Stimulated activated CD8-positive, alpha-beta memory T cell treated with anti-CD3 and anti-CD28 coated beads, Interleukin-15, amount 100 ng/mL, for 4 hours (primary cell): ENCODE measurements at places on chromosomes 12 and 14.
A peak's percentile ranks its signal among the peaks of the same experiment; 100 is the strongest.

DNA sequence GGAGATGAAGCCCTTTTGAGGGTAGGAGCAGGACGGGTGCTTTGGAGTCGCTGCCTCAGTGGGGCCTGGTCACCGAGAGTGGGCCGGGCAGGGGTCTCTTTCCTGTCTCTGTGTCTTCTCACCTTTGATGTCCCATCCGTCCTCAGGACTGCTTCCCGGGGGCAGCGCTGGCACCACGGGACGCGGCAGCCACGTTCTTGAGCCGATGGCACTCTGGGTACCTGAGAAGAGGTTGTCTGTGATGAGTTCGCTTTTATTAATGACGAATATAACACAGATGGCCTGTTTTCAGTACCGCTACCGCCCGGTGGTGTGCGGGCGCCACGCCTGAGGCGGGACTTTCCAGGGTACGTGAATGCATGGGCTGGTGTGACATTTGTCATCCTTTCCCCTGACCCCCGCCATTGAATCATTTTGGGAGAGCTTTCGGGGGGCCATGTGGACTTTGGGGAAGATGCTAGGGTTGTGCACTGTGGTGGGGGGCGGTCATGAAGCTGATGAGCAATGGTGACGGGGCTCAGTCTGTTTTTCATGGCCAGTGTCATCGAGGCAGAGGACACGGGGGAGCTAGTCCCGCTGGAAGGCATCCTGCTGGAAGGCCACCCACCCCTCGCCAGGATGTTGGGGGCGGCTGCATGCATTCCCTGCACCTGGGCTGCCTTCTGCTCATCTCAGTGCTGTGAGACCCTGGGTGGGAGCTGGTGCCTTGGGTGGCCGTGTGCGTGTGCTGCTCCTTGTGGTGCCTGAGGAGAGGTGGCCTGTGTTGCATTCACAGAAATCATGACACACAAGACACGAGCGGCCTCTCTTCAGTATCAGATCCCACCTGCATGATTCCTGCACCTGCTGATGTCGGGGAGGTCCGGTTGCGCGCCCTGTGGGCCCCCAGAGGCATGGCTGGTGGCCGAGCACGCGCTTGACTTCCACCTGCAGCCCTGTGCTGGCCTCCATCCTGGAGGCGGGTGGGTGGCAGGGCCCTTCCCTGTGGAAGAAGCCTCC is 162.5 kb upstream of the RTL1 start:
- DNase-seq: no peak

GRCh38 chr14:77302926-77303325 is 17.8 kb downstream of the POMT2 start:
- no peak for DNase-seq

- DNase-seq: no peak
These were observed 12.1 kb upstream of the MSRB3 start for GRCh38 chr12:65266408-65266807.

DNA sequence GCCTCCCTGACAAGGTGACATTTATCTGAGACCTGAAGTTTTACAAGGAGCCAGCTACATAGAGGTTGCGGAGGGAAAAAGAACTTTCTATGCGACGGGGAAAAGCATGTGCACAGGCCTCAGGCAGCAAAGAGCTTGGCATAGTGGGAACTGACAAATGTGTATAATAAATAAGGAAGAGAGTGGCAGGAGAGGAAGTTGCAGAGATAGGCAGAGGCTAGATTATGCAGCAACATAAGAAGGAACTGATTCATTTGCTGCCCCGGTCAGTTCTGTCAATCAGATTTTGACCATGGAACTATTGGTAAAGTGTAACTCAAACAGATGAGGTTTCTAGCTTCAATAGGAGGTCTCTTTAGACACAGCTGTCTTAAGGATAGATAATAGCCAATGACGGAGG is 33.7 kb upstream of the RIC8B start:
- DNase-seq: no peak

GRCh38 chr12:111276146-111276545 is 92.7 kb downstream of the PHETA1 start:
- no peak for DNase-seq

- no peak for DNase-seq
These were observed 22.2 kb upstream of the ABCD4 start for GRCh38 chr14:74324931-74325361.

- DNase-seq: no peak
These were observed 323.8 kb downstream of the RAD51B start for GRCh38 chr14:68143341-68143841.

DNA sequence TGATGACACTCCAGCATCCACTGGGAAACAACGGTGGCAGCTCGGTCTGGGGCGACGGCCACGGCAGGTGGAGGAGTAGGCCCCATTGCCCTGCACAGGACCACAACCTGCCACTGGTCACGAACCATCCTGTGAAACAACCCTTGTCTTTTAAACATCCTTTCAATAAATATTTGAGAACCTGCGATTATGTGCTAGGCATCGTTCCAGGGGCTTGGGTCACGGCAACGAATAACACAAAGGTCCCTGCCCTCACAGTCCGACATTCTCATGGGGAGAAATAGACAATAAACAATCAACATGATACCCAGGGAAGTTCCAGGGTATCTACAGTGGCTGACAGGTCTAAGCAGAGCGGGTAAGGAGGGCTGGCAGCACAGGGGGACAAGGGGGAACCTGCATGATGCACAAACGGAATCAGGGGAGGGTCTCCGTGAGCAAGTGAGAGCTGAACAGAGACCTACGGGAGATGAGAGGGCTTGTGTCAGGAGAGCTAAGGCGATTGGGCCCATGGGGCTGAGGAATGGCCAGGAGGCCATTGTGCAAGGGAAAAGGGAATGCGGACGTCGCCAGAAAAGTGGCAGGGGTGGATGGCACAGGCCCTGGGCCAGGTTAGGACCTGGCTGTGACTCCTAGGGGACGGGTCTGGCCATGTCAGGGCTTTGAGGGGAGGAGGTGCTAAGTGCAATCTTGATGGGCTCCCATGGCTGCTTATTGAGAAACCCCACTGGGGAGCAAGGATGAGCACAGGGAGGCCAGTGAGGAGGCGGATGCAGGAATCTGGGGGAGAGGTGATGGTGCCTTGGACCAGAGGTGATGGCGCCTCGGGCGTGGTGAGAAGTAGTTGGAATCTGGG is 9.7 kb downstream of the SCARB1 start:
- DNase-seq: no peak

DNA sequence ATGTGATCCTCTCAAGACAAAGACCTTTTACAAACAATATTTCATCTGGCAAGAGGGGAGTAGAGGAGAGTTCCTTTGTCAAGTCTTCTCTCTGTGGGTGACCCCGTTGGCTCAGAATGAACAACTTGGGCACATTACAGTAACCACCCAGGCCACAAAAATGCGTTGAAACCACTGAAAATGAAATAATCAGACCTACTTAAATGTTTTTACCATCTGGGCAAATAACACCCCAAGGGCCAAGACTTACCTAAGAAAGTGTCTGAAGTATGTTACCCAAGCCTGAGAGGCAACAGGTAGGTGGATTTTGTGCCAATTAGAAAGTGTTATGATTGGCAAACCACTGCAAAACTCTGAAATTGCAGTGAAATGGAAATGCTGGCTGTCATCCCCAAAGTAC is 1.3 kb downstream of the TC2N start:
- no peak for DNase-seq

DNA sequence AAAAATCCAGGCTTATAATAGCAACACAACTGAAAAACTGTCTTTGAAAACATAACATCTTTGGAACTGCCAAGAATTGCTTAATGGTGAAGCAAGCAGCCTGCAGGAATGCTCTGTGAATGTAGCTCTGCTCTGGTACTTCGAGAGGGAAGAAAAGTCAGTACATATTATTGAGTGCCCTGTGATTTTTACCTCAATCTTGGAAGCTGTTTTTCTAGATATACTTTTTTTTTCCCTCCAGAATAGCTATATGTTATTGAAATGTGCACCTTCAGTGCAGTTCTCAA is 508.1 kb downstream of the PCNX1 start:
- DNase-seq: no peak

- no peak for DNase-seq
These were observed 27.8 kb upstream of the DLK1 start for GRCh38 chr14:100698666-100699448.

DNA sequence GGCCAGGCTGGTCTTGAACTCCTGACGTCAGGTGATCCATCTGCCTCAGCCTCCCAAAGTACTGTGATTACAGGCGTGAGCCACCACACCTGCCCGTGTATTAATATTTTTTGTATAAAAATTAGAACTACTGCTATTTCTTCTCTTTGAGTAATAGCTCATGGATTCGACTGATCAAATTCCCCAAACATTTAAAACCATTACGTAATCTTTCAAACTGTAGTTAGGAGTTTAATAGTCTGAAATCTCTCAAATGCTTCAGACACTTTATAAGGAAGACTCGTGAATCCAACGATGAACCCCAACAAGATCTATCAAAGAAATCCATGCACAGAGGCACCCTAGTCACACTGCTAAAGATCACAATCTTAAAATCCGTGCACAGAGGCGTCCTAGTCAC is 16.1 kb downstream of the TECPR2 start:
- no peak for DNase-seq

GRCh38 chr14:54567639-54568561 is 972 bp downstream of the SAMD4A start:
- DNase-seq: peak; percentile 15

DNA sequence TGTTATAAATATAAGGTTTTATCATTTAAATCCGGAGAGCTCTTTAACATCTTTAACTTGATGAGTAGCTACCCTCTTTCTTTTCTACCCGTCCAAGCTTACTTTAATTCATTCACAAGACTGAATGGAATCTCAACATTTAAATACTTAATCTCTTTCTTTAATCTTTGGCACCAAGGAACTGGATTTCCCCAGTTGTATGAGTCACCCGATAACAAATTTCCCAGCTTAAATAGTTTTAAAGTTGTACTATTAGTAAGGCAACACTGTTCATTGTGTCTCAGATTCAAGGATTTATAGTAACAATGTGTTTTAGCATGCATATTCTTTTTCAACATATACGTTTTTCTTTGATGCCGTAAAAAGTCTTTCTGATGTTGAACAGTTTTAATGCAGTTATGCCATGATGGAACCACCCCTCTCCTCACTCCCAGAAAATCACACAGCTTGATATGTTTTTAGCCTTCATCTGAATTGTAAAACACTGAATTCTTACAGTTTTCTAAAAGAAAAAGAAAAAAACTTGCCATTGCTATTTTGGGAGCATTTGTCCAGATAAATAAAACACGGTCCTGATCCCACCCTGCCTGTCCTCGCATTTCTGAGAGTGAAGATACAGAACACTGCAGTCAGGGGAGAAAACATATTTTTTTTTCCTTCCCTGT is 16.0 kb upstream of the LRP6 start:
- DNase-seq: no peak

- peak; percentile 10 for DNase-seq
These were observed 10.5 kb downstream of the CACNA2D4 start for GRCh38 chr12:1907652-1908611.

- no peak for DNase-seq
These were observed 60.9 kb upstream of the FUT8 start for GRCh38 chr14:65351493-65352194.

DNA sequence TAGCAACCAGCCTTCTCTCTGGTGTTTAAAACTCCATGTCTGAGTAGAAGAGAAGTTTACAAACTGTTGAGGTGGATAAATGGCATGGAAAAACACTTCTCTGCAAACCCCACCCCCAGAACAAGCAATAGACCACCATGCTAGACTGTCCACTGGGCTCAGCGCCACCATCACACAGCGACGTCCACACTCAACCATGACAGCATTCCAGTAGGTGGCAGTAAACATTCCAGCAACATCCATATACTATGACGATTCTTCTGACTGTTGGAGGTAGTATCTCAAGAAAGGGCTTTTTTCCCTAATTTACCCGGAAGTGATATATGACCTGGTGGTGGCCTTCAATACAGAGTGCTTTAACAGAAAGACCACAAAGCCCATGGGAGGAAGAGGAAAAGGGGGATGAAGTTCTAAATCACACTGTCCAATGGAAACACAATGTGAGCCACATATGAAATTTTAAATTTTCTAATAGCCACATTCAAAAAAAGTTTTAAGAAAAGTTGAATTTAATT is 152.2 kb downstream of the SLC15A4 start:
- DNase-seq: no peak

GRCh38 chr12:1391722-1392121 is 202.7 kb downstream of the FBXL14 start:
- DNase-seq: no peak

DNA sequence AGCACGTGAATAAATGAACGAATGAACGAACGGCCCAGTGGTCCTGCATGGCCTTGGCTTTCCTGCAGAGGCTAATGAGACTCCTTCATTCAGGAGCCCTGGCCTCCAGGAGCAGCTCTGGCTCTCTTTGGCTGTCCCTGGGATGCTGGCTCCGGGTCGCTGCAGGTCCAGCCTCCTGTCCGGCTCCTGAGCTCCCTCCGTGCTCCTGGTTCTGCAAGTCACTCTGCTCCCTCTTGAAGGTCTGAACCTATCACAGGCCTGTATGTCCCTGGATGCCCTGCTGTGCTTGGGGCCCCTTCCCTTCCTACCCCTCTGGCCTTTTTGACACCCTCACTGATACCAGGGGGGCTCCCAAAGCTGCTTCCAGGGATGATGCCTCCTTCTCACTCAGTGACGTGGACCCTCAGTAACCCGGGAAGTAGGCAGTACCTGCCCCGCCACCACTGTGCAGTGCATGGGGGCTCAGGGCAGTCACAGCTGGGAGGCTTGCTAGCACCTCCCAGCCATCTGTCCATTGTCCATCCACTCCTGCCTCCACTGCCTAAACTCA is 133.7 kb upstream of the C14orf180 start:
- DNase-seq: no peak

DNA sequence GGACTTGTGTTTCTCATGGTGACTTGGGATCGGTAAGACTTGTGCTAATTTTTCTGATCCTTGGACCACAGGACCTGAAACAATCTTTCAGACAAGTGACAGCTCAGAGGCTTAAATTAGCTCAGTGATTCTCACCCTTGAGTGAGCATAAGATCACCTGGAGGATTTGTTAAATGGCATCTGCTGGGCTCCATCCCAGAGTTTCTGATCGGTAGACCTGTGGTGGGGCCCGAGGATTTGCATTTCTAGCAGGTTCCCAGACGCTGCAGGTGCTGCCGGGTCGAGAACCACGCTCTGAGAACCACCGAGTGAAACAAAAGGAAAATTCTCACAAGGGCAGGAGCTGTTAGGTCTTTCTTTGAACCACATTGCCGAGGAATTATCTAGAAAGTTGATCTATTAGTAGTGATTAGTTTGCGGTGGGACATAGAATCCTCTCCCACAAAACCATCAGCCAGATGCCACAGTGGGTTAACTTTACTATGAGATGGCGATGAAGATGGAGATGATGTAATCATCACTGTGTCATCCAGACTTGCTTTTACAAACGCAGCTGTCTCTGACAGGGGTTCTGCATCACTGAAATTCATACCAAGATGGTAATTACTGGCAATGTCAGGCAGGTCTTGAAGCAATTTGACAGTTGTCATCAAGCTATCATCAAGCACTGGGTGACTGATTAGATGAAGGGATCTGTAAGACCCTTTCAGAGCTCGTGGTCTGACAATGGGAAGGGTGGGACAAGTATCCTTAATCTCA is 184.0 kb downstream of the AACS start:
- no peak for DNase-seq

GRCh38 chr14:94548131-94548998 is 12.9 kb upstream of the SERPINA4 start:
- no peak for DNase-seq
